ENCODE measurements at places on chromosomes 1 and 21.

GRCh38 chr1:165451691-165452090 lies 6.8 kb upstream of the RXRG start:
- no peak for DNase-seq

DNA sequence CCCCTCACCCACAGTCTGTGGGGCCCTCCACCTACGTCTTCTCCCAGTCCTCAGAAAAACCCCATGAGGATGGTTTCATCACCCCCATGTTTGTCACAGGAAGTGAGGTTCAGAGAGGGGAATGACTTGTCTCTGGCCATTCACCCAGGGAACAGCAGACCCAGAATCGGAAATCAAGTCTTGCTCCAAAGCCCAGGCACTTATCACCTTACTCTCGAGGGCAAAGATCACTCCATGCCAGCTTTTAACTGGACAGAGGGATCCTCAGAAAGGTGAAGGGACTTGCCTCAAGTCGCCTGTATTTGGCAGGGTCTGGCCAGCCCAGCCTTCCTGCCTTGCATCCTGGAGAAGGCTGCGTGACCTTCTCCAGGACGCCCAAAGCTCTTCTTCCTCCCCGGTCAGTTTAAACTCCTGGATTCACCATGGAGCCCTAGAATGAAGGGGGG lies 57.9 kb upstream of the SSBP3 start:
- DNase-seq = no peak

GRCh38 chr1:11455967-11456570 lies 22.9 kb upstream of the DISP3 start:
- no peak for DNase-seq

DNA sequence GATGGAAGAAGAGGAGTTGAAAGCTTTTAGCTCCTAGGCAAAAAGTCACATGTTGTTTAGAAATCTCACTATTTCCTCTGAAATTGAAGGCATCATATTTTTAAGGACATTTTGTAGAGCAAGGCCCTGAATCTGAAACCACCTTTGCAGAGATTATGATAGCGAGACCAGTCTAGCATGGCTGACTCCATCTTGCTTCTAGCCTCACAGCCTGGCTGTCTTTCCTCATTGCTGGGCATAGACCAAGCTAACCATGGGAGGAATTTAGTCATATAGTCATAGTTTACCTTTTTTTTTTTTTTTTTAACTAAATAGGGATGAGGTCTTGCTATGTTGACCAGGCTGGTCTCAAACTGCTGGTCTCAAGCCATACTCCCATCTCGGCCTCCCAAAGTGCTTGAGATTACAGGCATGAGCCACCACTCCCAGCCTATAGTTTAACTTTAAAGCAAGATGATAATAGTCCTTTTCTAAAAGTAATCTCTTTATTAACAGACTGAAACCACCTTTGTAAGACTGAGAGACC lies 42.2 kb upstream of the ZNF326 start:
- no peak for DNase-seq

- no peak for DNase-seq
Measured at GRCh38 chr1:51753969-51754368, 124.6 kb downstream of the NRDC start.

DNA sequence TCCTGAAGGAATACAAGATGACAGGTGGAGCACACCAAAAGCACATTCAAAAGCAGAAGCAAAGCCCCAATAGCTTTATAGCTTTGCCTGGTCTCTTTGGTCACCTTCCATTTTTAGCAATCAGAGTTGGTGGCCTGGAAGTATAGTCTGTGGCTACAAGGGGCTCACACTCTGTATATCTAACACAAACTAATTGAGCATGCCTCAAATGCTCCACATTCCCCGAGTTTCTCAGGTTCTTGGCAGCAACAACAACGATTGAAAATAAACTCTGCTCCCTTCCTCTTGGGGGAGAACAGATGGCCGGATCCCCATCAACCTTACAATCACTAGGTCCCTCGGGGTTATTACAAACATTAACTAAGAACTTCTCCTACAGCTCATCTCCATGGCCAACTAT lies 24.9 kb upstream of the TADA1 start:
- no peak for DNase-seq

DNA sequence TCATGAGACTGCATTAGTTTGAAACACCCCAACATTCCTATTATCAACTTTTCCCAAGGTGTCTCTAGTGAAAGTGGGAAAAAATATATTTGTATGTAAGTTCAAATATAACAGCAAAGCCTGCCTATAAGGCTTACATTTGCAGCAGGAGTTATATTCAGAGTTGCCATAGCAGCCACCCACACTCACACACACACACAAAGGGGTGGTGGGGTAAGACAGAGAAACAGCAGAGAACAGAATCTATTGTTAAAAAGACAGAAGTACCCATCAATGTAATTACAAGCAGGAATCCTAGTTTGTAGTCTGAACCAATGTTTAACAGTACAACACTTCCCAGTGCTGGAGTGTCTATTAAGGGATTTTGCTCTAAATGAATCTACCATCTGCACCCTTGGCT lies 55.0 kb downstream of the PLPPR5 start:
- no peak for DNase-seq

- no peak for DNase-seq
Measured at GRCh38 chr1:65948609-65949229, 156.0 kb downstream of the PDE4B start.

DNA sequence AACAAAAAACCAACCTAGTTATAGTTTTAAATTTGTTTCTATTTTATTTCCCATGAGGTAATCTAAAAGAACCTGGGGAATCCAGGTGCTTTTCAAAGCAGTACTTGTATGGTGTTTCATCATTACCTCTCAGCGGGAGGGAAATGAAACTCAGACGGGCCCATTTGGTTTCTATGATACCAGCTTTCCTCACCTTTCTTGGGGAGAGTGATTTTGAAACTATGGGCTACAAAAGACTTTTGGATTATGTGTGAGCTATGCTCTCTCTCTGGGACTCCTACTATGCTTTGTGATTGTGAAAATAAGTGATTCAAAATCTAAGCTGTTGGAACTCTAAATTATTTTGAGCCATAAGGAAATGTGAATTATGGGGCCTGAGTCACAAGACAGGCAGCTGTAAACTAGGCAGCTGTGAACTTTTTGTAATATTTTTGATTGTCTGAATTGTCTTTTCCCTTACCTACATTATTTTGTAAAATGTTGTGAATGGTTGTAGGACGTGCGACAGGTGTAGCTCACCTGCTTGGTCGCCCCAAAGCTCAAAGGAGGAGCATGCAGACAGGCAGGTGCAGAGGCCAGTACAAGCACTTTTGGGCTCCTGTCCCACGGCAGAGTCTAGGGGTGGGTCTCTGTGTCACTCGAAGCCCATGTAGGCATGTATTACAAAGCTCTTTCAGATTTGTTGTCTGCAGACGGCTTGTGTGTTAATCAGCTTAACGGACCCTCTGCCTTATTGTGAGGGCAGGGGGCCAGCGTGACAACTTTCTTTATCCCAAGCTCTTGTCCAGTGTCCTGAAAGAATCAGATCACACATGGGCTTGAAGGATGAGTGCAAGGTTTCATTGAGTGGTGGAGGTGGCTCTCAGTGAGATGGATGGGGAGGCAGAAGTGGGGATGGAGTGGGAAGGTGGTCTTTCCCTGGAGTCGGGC lies 64.8 kb upstream of the BACH1 start:
- DNase-seq = no peak

GRCh38 chr1:198756470-198756869 lies 117.6 kb downstream of the PTPRC start:
- DNase-seq = no peak

GRCh38 chr1:19646377-19647319 lies 2.5 kb downstream of the NBL1 start:
- DNase-seq = no peak

DNA sequence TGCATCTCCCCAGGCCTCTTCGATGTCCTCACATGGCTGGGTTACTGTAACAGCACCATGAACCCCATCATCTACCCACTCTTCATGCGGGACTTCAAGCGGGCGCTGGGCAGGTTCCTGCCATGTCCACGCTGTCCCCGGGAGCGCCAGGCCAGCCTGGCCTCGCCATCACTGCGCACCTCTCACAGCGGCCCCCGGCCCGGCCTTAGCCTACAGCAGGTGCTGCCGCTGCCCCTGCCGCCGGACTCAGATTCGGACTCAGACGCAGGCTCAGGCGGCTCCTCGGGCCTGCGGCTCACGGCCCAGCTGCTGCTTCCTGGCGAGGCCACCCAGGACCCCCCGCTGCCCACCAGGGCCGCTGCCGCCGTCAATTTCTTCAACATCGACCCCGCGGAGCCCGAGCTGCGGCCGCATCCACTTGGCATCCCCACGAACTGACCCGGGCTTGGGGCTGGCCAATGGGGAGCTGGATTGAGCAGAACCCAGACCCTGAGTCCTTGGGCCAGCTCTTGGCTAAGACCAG lies 14.3 kb downstream of the HTR6 start:
- no peak for DNase-seq

GRCh38 chr1:18302788-18303413 lies 177.8 kb upstream of the KLHDC7A start:
- DNase-seq = no peak

GRCh38 chr1:28021064-28021463 lies 61.3 kb downstream of the XKR8 start:
- no peak for DNase-seq

GRCh38 chr1:237226177-237226944 lies 184.4 kb downstream of the RYR2 start:
- DNase-seq = no peak

DNA sequence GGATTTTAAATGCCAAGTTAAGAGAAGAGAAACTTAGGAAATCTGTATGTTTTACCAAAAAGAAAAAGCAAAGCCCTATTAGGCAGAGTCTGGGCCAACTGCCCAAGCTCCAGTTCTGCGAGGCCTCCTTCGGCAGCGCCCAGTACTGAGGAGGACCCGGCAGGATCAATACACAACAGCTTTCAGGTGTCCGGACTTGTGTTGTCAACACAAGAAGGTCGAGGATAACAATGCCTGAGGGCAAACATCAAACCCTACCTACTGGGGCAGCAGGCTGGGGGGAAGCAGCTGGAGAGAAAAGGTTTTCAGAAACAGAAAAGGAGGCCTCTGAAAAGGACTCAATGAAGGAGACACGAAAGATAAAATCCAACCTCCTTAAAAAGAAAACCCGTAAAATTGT lies 98.1 kb upstream of the GJB5 start:
- DNase-seq = no peak

- no peak for DNase-seq
Measured at GRCh38 chr1:58204284-58204683, 342.2 kb downstream of the OMA1 start.

DNA sequence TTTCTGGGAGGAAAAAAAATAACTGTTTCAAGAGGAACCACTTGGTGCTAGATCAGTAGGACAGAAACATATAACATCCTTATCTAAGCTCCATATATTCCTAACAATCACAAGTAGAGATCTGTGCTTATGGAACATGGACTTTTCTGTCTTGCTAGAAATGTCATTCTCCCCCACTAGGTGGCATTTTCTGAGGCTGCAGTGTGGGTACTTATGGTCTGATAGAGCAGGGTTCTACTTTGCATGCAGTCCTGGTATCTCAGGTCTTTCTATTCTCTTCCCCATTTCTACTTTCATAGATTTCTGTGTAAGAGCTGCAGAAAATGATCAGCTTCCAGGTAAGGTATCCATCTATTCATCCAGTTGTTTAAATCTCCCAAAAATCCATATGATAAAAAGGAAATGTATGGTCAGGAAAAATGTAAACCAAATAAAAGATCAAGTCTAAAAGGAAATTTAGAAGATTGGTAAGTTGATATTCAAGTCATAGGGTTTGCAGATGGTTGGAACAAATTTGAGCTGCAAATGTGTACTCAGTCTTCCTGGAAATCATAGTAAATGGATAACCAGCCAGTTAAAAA lies 1.5 kb downstream of the ZNF684 start:
- DNase-seq = no peak

GRCh38 chr1:116375887-116376728 lies 3.1 kb downstream of the ATP1A1 start:
- DNase-seq = peak; percentile 21

DNA sequence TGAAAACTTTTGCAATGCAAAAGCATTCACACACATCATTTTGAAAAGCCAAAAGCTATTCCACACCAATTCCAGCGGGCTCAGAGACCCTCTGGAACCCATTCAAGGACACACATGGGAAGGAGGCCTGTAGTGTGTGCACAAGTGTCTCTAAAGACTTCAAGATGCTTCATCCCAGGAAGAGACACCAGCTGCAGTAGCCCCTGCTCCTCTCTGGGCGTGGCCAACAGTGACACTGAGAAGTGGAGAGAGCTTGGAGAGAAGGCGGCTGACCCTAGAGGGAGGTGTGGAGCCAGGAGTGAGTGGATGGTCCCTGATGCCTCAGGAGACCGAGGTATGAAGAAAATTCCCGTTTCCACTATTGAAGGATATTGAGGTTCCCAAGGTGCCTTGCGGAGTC lies 14.9 kb upstream of the TNNI1 start:
- DNase-seq = no peak

DNA sequence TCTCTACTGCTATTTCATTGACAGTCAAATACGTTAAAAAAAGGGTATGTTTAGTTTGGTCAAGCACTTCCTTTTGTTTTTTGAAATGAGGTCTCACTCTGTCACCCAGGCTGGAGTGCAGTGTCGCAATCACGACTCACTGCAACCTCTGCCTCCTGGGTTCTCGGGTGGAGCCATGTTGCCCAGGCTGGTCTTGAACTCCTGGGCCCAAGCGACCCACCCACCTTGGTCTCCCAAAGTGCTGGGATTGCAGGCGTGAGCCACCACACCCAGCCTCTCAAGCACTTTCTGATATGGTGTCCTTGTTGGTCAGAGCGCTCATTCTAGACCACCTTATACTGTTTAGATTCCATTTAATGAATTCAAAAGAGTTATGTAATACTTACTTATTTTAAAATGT lies 20.9 kb upstream of the RHBDL2 start:
- DNase-seq = no peak

GRCh38 chr1:187685333-187685732 lies 856.6 kb downstream of the PLA2G4A start:
- DNase-seq = no peak

Measured in stimulated activated CD8-positive, alpha-beta memory T cell treated with anti-CD3 and anti-CD28 coated beads, Interleukin-2, amount 100 ng/mL, for 1 hour (primary cell).